ENCODE measurements at places on chromosomes 7 and 10. TPM values are rescaled to one million over a fixed set of nuclear protein-coding genes. Genes with fewer than 3 reads are reported as not detected.

The CALD1 gene
- 165 TPM for total RNA-seq

The CCDC3 gene
- total RNA-seq = 0.81 TPM

The IGFBP1 gene
- total RNA-seq = 0.73 TPM

The FOXI2 gene
- total RNA-seq = not detected

The MMD2 gene
- not detected for total RNA-seq

The MYO1G gene
- total RNA-seq = not detected

The BEND7 gene
- total RNA-seq = 0.64 TPM

The CFAP43 gene
- total RNA-seq = 0.15 TPM

The SPDYE2B gene
- total RNA-seq = not detected

The HHEX gene
- 2.3 TPM for total RNA-seq

The SYT15B gene
- total RNA-seq = not detected

The ASNS gene
- 11.9 TPM for total RNA-seq

The BLOC1S2 gene
- 33.1 TPM for total RNA-seq

The CFAP70 gene
- total RNA-seq = 0.50 TPM

The OR9A2 gene
- not detected for total RNA-seq

The FAM241B gene
- total RNA-seq = not detected

The MOGAT3 gene
- not detected for total RNA-seq

The SLC13A1 gene
- not detected for total RNA-seq

The IDI1 gene
- 33.1 TPM for total RNA-seq

Measured in cardiac ventricle fibroblast (primary cell).